ENCODE measurements at places on chromosomes 13 and 19.
A peak's percentile ranks its signal among the peaks of the same experiment; 100 is the strongest.

- no peak for DNase-seq
Observed at GRCh38 chr13:22103046-22104027, 432.5 kb downstream of the FGF9 start.

DNA sequence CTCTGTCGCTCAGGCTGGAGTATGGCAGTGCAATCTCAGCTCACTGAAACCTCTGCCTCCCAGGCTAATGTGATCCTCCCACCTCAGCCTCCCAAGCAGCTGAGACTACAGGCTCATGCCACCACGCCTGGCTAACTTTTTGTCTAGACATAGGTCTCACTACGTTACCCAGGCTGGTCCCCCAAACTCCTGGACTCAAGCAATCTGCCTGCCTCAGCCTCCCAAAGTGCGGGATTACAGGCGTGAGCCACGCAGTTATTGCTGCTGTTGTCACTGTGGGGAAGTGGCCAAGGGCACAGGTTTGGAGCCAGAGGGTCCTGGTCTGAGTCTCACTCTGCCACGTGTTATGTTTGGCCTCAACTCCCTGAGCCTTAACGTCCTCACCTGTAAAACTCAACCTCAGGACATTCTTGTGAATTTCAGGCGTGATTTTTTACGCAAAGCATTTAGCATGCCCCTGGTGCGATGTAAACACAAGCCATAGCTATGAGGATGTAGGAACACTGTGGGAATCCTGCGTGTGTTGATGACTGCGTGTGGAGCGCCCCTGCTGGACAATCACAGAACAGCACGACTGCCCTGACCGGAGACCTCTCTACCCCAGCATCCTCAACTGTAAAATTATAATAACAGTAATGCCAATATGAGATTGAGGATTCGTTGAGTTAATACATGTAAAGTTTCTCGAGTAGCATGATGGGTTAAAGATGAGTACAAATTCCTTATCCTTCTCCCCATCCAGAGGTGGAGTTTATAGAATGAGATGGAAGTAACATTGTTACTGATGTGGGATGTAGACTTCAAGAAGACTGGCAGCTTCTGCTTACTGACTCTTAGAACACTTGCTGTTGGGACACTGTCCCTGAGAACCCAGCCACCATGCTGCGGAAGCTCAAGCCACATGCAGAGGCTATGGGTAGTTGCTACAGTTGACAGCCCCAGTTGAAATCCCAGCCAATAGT is 41.8 kb upstream of the PNMA8B start:
- peak; percentile 74 for DNase-seq

DNA sequence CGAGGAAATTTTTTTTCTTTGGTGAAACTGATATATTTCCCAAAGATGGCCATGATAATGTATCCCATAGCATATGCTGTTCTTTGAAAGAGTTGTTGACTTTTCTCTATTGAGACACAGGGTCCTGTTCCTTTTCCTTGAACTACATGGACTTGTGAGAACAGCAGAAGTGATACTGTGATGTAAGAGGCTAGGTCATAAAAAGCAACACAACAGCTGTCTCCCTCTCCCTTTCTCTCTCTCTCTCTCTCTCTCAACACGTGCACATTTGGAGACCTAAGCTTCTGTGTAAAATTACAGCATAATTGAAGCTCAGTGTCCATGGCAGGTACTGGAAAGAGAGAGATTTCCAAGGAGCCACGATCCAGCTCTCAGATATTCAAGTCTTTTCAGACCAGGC is 1712.4 kb downstream of the EFNB2 start:
- DNase-seq: no peak

GRCh38 chr13:28173793-28174192 is 35.4 kb downstream of the PAN3 start:
- no peak for DNase-seq

Measured in neural crest cell (in vitro differentiated cells).